ENCODE measurements at places on chromosomes 3 and 15.

GRCh38 chr3:43768381-43768973 lies 77.7 kb downstream of the ABHD5 start:
- no peak for DNase-seq

- DNase-seq = peak; percentile 15
Measured at GRCh38 chr3:189720736-189721417, 89.7 kb downstream of the TP63 start.

DNA sequence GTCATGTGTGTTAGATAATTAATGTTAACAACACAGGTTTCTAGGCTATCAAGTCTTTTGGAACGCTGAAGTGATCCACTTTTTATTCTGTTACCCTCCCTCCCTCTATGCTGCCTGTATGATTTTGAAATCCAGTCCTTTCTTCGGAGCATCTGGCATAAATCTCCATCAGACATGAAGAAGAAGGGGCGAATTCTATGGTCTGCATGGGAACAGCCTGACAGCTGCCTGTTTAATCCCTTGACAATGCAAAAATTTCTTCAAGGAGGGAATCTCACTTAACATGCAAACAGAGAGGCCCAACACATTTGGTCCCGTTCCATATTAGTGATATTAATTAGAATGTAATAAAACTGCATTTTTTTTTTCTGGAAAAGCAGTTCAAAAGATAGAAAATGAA lies 145.2 kb downstream of the VGLL3 start:
- DNase-seq = no peak

- no peak for DNase-seq
Measured at GRCh38 chr3:194206320-194206719, 70.4 kb downstream of the HES1 start.

DNA sequence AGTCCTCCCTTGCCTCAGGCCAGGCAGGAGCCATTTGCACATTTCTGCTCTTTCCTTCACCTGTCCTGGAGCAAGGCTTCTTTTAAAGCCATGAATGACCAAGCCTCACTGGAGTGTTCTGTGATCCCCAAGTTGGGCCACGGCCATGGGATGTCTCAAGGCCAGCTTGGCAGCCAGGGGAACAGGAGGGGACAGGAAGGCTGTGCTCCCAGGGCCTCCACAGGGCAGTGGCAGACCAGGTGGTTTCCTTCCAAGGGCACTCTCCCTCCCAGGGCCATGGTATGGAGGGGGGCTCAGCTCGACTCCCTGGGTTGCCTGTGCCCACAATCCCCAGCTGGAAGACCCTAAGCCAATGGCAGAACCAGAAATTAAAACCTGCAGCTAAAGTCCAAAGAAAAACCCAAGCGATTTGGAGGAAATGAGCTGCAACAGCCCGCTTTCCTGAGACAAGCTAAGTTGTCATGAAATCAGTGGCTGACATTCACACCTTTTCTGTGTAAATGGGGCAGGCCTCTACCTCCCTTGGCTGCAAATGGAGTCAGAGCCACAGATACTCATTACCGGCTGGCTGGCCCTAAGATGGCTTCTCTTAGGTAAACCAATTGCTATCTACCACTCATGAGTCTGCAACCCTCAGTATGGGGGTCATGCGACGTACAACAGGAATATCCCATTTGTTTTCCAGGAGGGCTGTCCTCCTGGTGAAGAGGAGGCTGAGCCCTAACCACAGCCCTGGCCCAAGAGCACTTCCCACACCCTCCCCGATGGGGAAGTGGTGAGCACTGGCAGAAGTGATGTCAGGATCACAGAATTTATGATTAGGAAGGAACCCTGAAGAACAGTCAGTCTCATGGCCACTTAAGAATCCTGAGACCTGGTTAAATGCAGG lies 83.3 kb downstream of the SNRK start:
- DNase-seq = no peak

- no peak for DNase-seq
Measured at GRCh38 chr3:16326724-16327349, 61.8 kb downstream of the OXNAD1 start.

DNA sequence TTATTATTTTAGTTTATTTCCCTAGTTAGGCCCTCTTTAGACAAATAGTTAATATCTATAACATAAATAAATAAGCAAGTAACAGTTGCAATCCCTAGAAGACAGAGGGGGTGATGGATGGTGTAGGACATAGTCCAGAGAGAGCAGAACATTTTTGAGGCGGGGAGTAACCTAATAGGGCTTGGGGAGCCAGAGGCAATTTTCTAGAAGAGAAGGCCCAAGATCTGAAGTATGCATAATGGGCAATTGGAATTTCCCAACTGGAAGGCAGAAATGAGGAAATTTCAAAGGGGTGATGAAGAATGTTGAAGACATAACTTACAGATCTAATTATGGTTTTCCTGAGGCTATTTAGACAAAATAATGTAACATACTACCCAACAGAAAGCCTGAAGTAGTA lies 525.7 kb downstream of the TUSC7 start:
- DNase-seq = no peak

Measured in COR-L47 (cell line).